ENCODE measurements at places on chromosomes 11 and 22.

DNA sequence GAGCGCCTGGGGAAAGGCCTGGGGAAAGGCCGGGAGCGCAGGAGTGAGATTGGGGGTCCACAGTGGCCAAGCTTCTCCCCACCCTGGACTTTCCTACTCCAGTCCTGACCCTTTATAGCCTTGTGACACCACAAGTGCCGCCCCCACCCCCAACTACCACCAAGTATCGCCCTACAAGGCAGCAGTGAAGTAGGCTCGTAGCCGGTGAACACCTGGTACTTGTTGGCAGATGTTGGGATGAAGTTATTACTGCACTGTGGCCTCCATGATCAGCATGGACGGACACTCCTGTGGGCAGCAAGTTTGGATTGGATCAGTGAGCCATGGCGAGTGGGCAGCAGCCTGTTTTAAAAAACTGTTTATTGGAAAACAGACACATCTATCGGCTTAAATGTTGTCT is 45.0 kb downstream of the EIF3F start:
- DNase-seq = no peak

- no peak for DNase-seq
Measured at GRCh38 chr11:5713695-5714094, 22.6 kb upstream of the OR56B1 start.

DNA sequence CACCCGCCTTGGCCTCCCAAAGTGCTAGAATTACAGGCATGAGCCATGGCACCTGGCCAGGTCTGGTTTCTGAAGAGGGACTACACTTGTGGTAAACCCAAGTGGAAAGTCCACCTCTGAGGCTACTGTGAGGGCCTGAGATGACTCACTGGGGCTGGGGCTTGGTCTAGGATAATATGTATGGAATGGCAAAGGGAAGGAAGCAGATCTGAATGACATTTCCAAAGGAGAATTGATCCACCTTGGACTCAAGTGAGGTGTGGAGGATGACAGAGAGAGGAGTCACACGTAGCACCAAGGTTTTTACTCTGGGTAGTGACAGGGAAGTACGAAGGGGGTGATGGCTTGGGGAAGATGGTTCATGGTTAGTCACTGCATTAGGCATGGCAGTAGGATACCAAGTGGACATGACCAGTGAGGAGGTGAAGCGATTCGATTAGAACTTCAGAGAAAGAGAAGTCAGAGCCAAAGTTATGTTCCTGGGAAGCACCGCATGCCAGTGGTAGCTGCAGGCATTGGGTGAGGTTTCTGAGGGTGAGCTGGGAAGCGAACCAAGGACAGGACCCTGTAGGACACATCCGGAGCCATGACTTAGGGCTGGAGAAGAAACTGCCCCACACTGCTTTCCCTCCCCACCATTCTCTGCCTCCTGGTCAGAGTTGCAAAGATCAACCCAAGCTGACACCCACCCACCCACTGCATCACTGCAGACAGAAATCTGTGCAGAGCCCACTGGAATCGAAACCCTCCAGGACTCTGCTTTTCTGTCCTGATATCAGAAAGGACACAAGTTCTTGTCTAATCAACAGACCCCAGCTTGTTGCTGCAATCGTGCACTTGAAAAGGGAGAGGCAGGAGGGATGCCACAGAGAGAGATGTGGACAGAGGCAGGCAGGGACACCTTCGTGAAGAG is 13.0 kb upstream of the BCL9L start:
- no peak for DNase-seq

DNA sequence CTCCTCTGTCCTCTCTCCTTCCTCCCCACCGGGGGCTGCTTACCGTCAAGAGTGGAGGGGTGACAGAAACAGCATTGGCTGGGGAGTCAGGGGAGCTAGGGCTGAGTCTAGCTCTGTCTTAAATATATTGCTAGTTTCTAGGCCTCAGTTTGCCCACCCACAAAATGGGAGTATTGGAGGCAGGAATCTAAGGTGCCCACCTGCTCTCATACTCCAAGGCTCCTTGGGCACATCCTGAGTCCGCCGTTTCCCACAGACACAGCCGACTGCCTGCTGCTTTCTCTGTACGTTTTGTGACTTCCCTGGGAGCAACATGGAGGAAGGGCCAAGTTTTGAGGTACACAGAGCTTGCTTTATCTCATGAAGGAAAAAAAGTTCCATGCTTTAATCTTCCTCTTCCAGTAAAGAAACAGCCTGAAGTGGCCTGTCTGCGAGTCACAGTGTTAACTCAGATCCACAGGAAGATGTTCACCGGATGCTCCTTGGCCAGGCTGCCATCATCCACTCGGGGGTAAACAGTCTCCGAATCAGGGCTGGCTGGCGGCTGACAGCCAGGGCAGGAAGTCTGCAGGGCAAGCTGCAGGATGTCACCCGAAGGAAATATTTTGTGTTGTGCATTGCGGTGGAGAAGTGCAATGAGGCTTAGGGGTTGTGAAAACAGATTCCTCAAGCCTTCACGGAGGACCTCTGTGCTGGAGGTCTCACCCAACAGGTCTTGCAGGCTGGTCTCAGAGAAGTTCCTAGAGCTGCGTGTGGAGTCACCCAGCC is 11.0 kb upstream of the CERK start:
- DNase-seq = no peak

All from right renal pelvis (tissue), 4 donors.